ENCODE measurements at places on chromosomes 12 and 14.

- no peak for DNase-seq
Measured at GRCh38 chr12:111645433-111645832, 40.3 kb downstream of the BRAP start.

DNA sequence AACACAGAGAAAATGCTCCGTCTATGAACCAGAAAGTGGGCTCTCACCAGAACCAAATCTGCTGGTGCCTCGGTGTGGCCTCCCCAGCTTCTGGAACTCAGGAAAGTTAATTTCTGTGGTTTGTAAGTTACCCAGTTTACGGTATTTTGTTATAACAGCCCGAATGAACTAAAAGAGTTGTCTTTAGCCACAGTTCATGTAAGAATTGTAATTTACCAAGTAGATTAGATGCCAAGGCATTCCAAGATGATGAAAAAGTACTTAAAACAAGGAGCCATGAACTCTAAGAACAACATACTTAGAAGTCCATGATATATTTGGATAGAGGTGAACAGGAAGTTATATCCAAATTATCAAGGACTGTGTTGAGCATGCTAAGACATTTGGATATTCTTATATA, 259.9 kb upstream of the GARIN6 start:
- no peak for DNase-seq

DNA sequence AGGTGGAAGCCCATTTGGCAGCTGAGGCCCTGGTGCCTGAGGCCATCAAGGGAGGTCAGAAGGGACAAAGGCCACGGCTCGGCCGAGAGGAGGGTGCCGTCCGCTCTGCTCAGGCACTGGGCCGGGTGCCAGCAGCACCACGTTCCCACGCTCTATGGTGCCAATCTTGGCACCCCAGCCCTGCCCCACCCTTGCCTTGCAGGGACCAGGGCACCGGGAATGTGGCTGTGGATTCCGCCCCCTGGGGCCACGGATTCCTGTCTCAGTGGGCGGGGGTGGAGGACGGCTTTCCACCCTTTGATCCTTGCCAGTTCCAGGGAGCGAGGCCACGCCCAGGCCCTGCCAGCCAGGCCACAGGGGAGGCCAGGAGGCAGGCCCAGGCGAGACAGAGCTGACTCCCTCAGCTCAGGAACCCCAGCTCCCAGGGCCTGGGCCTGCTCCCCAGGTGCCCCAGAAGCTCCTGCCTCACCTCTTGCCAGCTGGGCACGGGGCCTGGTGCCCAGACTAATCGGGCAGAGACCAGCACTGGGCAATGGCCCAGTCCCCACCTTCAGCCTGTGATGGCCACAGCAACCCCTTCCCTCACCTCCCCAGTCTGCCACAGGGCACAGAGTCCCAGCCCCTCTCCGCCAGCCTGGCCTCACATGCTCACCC, 26.4 kb upstream of the GPR132 start:
- no peak for DNase-seq

- DNase-seq = no peak
Measured at GRCh38 chr12:108821407-108822397, 35.7 kb downstream of the SSH1 start.

GRCh38 chr12:54749191-54749818, 101.1 kb upstream of the DCD start:
- peak; percentile 72 for DNase-seq

DNA sequence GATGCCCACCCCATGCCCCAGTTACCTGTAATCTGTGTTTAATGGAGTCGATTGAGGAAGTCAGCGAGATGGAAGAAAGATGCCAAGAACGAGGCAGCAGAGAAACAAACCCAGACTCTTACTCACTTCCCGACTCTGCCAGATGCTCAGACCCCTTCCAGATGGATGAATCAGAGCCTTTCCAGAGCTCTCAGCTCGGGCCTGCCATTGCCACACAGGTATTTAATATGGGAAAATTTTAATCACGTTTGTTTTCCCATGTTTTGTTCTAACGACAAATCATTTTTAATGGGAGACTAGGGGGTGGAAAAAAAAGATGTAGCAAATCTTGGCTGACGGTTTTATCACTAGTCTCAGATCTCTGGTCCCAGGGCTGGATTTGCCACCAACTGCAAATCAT, 72.5 kb upstream of the SRRM4 start:
- no peak for DNase-seq

- DNase-seq = no peak
Measured at GRCh38 chr12:5864301-5864700, 80.8 kb downstream of the ANO2 start.

DNA sequence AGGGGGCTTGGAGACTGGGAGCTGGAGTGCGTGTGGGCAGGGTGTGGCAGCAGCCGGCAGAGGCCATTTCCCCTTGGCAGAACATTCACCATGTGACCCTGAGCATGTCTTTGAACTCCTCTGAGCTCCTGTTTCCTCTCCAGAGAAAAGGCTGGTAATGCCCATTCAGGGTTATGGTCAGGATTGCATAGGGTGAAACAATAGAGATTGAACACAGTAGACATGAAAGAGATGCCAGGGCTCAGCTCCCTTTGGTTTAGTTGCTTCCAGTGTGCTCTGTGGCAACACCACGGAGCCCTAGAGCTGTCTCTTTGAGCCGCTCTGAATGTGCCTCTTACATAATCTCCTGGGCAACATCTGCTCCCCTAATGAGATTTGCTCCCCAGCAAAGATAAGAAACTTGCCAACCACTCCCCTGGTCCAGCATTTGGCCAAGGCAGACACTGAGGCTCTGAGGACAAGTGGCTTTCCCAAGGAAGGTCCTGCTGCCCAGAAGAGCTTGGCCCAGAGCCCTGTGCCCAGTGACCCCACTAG, 4.6 kb downstream of the IFI27 start:
- no peak for DNase-seq

DNA sequence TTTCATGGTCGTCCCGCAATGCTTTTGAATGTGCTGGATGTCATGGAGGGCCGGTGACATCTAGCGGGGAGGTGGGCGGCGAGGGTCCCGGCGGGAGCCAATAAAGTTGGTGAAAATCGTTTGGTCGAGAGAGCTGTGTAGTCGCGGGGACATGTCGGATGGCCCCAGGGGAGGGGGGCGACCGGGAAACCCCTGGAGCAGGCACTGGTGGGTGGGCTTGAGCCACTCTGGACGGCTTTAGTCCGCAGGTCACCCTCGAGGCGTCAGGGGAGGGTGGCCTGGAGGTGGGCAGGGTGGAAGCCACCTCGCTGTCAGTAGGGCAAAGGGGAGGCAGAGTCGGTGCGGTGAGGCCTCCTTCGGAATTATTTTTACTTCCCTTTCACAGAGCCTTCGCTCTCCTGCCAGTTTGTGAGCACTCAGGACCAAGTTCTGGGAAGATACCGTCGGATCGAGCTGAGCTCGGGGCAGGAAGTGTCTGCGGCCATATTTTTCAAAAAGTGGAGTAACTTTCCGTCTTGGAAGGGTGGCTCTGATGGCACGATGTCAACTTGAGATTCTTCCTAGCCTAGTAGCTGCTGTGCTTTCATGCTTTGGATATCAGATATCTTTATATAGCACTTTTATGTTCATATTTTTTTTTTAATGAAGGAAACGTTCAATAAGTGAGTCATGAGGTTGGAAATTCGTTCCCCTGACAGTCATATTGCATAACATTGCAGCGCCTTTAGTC, 28.2 kb downstream of the WBP11 start:
- peak; percentile 29 for DNase-seq

DNA sequence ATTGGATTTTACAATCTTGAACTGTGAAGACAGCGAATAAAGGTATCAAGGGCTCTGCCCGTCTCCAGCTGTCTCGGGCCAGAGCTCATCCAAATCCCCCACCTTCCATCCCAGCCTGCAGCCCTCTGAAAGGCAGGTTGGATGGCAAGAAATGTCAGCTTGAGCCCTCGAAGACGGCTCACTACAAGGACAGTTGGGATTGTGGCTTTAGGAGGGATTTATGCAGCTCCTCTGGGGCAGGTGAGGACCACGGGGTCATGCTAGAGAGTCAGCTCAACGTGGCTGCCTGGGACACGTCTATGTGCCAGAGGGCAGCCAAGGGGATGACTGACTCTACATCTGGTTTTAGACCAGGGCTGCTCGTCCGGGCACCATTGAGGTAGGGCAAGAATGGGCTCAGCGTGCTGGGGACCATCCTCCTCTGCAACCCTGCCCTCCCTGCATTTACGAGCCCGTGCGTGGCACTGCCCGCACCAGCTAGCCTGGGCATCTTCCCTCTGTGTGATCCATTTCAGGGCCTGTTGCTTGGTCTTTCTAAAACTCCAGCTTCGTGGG, 16.2 kb downstream of the MVK start:
- no peak for DNase-seq

- peak; percentile 29 for DNase-seq
Measured at GRCh38 chr14:36069535-36069900, 107.0 kb downstream of the PTCSC3 start.

DNA sequence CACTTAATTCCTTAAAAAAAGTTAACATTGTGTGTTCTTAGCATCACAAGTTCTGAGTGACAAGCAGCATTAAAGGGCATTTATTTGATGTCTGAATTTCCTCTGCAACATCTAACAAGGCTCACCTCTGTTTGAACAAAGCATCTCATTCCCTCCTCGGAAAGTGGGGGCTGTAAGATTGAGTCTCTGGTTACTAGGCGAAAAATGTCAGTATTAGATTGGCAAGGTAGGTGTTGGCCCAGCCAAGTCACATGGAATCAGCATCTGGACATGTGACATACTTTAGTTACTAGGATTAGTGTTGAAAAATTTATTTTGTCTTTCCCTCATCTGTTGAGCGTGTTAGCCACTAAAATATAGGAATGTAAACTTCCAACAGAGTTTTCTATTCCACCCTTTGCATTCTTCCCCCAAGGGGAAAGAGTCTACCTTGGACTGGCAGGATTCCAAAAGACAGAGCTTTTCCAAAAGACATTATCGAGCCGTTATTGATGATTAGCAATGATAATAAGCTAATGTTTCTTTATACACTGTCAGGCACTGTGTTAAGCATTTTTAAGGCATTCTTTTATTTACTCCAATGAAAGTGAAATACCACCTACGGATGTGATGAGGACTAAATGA, 194.9 kb upstream of the BTG1 start:
- no peak for DNase-seq

- no peak for DNase-seq
Measured at GRCh38 chr12:15427913-15428312, 105.6 kb downstream of the PTPRO start.

DNA sequence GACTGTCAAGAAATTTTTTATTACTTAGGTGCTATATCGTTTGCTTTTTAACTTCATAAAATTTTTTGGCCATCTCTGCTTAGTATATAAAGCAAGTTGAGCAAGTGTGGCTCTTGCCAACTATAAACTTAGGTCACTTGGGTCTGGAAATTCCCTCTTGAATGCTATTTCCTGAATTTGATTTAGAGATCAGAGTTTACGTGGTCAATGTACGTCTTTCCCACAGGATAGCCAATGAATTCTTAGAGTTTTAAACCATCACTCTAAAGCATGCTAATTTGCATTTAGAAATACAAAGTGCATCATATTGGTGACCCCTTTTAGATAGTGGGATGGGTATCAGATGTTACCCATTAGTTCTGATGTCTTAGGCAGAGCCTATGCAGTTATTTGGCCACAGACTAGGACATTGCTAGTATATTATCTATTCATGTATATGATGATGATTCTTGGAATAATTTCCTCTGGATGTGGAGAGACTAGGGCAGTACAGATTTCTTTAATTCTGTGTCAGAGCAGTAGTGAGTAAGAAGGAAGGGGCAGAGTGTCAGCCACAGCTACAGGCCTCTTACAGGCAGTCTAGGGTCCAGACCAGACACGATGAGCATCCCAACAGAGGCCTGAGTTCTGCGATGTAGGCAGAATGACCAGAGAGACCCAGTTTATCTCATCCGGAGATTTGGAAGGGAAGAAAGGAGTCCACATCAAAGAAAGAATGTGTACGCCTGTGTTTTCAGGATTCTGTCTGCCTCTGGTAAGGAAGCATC, 30.3 kb downstream of the SCN8A start:
- no peak for DNase-seq

DNA sequence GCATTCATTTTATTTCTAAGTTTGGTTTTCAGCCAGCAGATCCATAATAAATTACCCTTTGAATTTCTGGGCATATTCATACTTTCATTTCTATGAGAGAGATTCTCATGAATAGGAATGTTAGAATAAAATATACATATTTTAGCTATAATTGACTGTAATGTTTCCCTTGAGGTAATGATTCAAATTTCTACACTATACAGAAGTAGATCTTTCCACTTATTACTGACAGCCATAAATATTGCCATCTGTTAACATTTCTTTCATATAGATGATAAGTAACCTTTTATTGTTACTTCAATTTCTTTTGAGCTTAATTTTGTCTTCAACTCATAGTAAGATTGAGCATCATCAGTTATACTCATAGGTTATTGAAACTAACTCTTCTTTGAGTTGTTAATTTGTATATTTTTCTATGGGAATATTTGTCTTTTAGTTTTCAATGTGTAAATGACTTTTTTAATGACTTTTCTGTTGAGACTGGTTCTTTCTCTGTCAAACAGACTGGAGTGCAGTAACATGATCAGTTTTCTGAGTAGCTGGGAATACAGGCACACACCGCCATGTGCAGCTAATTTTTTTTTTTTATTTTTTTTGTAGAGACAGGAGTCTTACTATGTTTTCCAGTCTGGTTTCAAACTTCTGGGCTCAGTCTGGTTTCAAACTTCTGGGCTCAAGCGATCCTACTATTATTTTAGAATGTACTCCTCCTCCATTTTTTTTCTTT, 991.6 kb downstream of the SLC6A15 start:
- DNase-seq = no peak

GRCh38 chr14:22976620-22977433, 5.5 kb downstream of the AJUBA start:
- no peak for DNase-seq

- DNase-seq = peak; percentile 64
Measured at GRCh38 chr12:98532687-98533304, 17.4 kb downstream of the TMPO start.

DNA sequence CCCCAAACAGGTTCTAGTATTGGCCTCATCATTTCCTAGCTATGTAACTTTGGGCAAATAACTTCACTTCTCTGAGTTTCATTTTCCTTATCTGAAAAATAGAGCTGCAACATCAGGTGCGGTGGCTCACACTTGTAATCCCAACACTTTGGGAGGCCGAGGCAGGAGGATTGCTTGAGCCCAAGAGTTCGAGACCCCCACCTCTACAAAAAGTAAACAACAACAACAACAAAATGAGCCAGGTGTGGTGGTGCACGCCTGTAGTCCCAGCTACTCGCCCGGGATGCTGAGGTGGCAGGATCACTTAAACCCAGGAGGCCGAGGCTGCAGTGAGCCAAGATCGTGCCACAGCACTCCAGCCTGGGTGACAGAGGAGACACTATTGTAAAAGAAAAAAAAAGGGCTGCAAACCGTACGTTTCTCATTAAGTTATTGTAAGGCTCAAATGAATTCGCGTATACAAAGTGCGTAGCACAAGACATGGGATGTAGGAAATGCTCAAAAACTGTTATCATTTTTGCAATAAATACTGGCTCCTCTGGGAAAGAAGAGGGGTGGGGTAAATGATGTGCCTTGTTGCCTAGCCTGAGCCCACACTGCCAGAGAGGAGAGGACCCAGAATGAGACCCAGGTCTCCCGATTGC, 903 bp downstream of the C12orf76 start:
- DNase-seq = no peak

- DNase-seq = peak; percentile 8
Measured at GRCh38 chr14:71168564-71169427, 261.5 kb downstream of the PCNX1 start.

- peak; percentile 44 for DNase-seq
Measured at GRCh38 chr12:1204581-1205121, 213.6 kb downstream of the ERC1 start.

- DNase-seq = no peak
Measured at GRCh38 chr14:50510157-50510556, 22.2 kb downstream of the MAP4K5 start.

- no peak for DNase-seq
Measured at GRCh38 chr12:59036973-59037762, 116.9 kb upstream of the LRIG3 start.

All from CD4-positive, alpha-beta T cell treated with Interleukin-12 subunit alpha and Interleukin-12 subunit beta, for 1 hour (primary cell).